ENCODE measurements at places on chromosomes 7 and 10. TPM values are rescaled to one million over a fixed set of nuclear protein-coding genes. Genes with fewer than 3 reads are reported as not detected.

NOS3 gene
- 6.8 TPM for total RNA-seq

NEURL1 gene
- 3.5 TPM for total RNA-seq

UNCX gene
- not detected for total RNA-seq

SMIM30 gene
- 30.0 TPM for total RNA-seq

SLC13A1 gene
- not detected for total RNA-seq

- DNase-seq = peak; percentile 16
These were observed 184.5 kb downstream of the PHTF2 start for GRCh38 chr7:77982926-77983550.

DNA sequence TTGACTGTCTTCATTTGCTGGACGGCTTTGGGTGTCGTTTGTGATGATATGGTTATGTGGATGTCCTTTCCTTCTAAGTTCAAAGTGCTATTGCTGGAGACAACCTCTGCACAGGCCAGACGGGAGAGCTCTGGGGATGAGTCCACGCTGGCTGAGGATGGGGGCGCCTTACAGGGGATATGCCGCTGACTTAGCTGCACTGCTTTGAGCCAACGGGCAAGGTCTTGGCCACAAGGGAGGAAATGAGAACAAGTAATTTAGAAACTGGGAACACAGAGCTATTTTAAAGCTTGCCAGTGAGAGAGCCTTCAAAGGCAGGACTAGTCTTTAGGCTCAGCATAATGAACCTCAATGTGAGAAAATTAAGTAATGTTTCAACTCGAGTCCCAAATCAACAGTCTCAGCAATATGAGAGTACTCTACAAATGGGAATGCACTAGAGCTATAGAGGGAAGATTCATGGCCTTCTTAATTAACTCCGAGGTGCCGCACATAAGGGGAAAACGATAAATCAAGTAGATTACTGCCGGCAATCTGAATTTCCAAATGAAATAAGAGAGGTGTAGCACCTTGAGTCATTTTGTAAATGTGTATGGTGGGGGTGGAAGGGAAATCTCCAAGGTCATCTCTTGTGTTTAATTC is 209.3 kb downstream of the JAZF1 start:
- no peak for DNase-seq

DNA sequence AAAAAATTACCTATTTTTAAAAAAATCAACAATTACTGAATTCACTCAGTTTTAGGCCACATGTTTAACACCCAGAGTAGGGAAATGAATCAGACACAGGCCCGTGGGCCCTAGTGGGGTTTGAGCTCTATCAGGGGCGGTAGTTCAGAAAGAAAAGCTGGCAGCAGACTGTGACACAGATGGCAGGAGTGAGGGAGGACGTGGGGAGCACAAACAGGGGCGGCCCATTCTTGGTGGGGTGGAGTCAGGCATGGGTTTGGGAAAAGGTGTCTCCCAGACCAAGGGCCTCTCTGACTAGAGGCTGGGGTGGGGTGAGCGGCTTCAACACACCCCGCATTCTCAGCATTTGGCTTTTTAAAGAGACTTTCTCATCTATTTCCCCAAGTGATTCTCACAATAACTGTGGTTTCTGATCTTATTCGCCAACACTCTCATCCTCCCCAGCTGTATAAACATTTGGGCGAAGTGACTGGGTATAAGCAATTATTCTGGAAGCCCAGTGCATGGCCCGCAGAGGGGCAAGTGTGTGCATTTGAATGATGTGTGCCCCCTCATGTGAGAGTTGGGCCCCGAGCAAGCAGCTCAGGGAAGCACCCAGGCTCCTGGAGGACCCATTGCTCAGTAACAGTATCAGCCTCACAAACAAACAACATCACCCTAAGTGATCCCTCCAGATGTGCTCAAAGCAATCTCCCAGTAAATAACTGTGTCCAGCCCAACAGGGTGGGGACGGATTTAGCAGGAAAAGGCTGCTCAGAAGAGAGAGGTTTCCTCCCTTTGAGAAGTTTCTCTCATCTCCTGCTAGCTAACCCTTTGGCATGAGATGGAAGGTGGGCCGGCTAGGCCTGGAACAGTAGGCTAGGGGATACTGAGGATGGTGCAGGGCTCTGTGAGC is 437.6 kb upstream of the ZMIZ1 start:
- DNase-seq = peak; percentile 36

DNA sequence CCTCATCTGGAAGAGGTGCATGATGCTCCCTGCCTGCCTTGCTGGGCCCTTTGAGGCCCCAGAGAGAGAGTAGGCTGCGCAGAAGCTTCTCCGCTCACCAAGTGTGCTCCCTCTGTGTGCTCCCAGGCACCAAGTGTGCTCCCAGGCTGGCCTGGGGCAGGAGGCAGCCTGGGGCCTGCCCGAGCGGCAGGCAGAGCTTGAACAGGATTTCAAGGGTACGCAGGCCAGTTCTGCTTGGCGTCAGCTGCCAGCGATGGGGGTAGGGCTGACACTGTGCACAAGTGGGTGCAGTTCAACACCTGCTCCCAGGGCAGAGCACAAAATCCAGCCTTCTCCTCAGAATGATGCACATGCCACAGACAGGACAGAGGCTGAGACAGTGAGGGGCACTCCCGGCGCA is 119.7 kb downstream of the FAM53B start:
- DNase-seq = no peak

- DNase-seq = no peak
These were observed 222.9 kb downstream of the PTEN start for GRCh38 chr10:88086187-88086960.

- no peak for DNase-seq
These were observed 263.4 kb downstream of the KCNMA1 start for GRCh38 chr10:77374189-77374656.

Measured in activated T-cell treated with anti-CD3 and anti-CD28 coated beads, Interleukin-2, amount 50 U/mL, for 72 hours (primary cell).